ENCODE measurements at places on chromosomes 5 and 9.
A peak's percentile ranks its signal among the peaks of the same experiment; 100 is the strongest.

DNA sequence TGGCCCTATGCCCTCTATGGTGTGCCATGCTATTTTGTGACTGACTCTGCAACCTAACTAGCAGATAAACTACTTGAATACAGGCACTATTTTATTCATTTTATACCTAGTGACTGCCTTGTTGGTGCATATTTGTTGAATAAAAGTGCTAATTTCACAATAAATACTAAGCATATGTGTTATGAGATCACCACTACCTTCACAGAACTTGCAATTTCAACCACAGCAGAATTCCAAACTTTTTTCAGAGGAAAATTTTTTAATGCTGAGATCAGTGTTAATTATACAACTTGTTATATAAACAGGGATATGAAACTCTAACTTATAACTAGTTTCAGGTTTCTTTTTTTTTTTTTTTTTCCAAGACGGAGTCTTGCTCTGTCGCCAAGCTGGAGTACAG lies 94.8 kb downstream of the NR3C1 start:
- no peak for DNase-seq

DNA sequence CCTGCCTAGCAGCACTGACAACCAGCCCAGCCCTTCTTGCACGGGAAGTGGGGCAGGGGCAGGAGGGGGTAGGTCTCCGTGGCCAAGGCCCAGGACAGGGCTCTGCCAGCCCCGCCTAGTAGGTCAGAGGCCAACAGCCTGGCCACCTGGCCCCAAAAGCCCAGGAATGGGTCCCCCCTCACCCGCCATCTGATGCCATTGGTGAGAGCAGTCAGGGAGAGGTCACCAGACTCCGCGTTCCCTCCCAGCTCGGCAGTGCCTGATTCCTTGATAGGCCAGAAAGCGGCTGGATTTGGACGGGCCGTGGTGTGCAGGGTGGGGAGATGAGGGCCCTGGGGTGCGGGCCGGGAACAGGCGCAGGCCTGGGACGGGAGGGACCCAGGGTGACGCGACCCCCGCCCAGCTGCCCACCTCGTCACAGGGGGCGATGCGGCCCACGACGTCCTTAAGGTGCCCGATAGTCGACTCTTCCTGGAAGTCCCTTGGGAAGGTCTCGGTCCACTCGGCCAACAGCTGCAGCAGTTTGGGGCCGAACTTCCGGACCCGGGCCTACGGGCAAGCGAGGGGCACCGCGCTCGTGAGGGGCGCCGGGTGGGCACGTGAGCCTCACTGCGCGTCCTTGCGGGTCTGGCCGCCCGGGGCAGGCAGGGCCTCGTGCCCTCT lies 64.5 kb upstream of the RNF130 start:
- DNase-seq: no peak

DNA sequence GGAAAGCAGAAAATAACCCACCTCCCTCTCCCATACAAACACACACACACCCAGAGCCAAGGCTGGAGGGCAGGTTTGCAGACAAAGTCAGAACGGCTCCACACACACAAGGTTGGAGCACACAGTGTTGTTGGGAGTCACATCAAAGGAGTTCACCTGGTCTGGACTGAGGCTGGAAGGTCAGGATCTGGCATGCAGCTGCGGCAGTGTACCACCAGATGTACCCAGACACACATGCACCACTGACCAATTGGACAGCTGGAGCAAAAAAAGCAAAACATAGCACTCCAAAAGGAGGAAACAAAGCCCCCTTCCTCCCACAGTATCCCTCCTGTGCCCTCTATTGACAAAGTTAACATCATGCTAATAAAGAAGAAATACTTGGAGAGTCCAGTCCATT lies 94.6 kb upstream of the KIF2A start:
- DNase-seq: no peak

- no peak for DNase-seq
Observed at GRCh38 chr5:116864157-116864837, 289.7 kb upstream of the SEMA6A start.

- no peak for DNase-seq
Observed at GRCh38 chr5:73780302-73781080, 154.5 kb downstream of the ARHGEF28 start.

GRCh38 chr5:31563216-31563615 lies 31.1 kb downstream of the C5orf22 start:
- DNase-seq: no peak

DNA sequence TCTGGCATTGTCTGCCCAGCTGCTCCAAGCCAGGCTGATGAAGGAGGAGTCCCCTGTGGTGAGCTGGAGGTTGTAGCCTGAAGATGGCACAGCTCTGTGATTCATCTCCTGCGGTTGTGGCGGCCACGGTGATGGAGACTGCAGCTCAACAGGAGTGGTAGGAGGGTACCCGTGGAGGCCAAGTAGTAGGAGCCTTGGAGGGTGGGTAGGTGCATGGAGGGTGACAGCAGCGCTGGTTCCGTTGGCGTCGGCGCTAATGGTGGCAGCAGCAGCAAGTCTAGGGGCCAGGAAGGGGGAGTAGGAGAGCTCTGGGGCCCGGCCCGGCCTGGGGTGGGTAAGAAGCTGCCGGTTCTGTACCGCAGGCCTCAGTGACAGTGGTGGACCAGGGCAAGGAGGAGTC lies 22.4 kb upstream of the TRIM52 start:
- no peak for DNase-seq

GRCh38 chr9:129166623-129167557 lies 11.2 kb downstream of the IER5L start:
- peak; percentile 75 for DNase-seq
